ENCODE measurements at places on chromosomes 12 and 14. TPM values are rescaled to one million over a fixed set of nuclear protein-coding genes. Genes with fewer than 3 reads are reported as not detected.

Gene PROX2
- total RNA-seq = not detected

Gene TRHDE
- 22.0 TPM for total RNA-seq

Gene SERPINA5
- total RNA-seq = not detected

Gene DHRS4
- 83.0 TPM for total RNA-seq

Gene RASAL1
- not detected for total RNA-seq

Gene NFATC4
- 35.7 TPM for total RNA-seq

Gene SDR39U1
- 32.9 TPM for total RNA-seq

Gene TAS2R46
- total RNA-seq = not detected

Gene RDH16
- not detected for total RNA-seq

Gene NDRG2
- total RNA-seq = not detected

Gene ERP27
- total RNA-seq = not detected

Gene INSM2
- not detected for total RNA-seq

Gene CCDC92
- 28.4 TPM for total RNA-seq

Gene OTOGL
- not detected for total RNA-seq

Gene GDF3
- not detected for total RNA-seq

Gene IRF9
- 66.8 TPM for total RNA-seq

Gene UBC
- 1,299 TPM for total RNA-seq

Gene COCH
- total RNA-seq = not detected

Gene RDH5
- 6.3 TPM for total RNA-seq

Gene RNASE3
- not detected for total RNA-seq

Gene GALNT8
- not detected for total RNA-seq

Gene CLEC2B
- total RNA-seq = 13.8 TPM

Gene TOMM20L
- total RNA-seq = not detected

Gene TMX1
- total RNA-seq = 70.0 TPM

Gene PIWIL1
- total RNA-seq = not detected

Gene CNIH1
- 287 TPM for total RNA-seq
